Activated CD4-positive, alpha-beta T cell treated with anti-CD3 and anti-CD28 coated beads for 36 hours (primary cell): ENCODE measurements at places on chromosomes 5 and 9. TPM values are rescaled to one million over a fixed set of nuclear protein-coding genes. Genes with fewer than 3 reads are reported as not detected.

IL33 gene
- not detected for total RNA-seq

GRCh38 chr9:96437454-96437853 is 12.5 kb upstream of the HABP4 start:
- no peak overlapping the region for H3K27ac ChIP-seq
- H3K4me3 ChIP-seq: no peak overlapping the region
- DNase-seq: no peak
- no peaks in the 10 kb centered on the region for H3K4me1 ChIP-seq
- peaks cover 2% of the 10 kb centered on the region for H3K27me3 ChIP-seq

- no peak overlapping the region for H3K27ac ChIP-seq
- H3K27me3 ChIP-seq: peaks cover 3% of the 10 kb centered on the region
Measured at GRCh38 chr5:6902597-6902996, 189.4 kb downstream of the TENT4A start.

IL13 gene
- 5.5 TPM for total RNA-seq

DNA sequence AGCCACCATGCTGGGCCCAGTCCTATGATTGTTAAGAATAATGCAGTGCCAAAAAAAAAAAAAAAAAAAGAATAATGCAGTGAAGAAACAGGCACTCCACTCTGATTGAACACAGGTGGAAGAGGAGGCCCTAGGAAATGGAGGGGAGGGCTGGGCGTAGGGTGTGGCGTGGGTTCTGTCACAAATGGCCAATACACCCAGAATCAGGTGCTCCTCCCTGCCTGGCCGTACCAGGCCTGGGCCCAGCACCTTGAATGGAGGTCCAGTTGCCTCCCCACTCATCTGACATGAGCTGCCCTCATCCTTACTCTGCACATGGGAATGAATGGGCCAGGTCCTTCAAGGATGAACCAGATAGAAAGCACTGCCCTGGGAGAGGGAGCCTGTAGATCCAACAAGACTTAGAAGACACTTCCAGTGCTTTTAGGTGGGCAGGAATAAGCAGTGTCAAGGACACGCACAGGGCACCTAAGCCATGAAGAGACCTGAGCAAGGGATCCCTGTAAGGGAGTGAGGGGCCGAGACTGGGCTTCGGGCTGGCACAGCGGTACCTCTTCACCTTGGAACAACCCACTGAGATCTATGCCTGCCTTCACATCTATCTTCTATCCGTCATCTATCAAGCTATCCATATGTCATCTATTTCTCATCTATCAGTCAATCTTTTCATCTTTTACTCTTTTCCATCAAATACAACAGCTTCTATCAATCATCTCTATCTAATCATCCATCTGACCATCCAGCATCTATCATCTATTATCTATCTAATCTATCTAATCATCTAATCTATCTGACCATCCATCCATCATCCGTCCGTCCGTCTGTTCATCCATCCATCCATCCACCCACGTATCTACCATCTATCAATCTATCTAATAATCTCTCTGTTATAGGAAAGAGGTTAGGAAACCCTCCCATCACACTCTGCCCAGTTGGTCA is 15.9 kb downstream of the NINJ1 start:
- no peak overlapping the region for H3K27ac ChIP-seq
- H3K27me3 ChIP-seq: no peaks in the 10 kb centered on the region
- peaks cover 22% of the 10 kb centered on the region for H3K4me1 ChIP-seq

DNA sequence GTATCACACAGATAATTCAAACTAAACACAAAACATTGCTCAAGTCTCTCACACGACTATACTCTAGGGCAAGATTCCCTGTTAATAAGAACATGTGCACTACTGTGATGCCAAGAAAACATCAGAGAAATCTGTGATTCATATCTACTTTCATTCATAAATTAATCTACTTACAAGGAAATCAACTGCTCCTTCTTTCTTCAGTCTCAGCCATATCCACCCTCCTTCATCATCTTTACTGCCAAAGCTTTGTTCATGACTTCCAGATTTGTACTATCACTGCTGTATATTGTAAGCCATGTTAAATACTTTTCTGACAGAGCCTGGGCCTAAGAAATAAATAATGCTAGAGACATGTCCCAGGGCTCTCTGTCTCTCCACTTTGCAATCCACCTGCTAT is 35.1 kb downstream of the CTNNAL1 start:
- no peak for DNase-seq
- H3K27me3 ChIP-seq: no peaks in the 10 kb centered on the region
- H3K4me1 ChIP-seq: no peaks in the 10 kb centered on the region
- H3K36me3 ChIP-seq: no peaks in the 10 kb centered on the region

ENTPD8 gene
- not detected for total RNA-seq

GRCh38 chr9:134693641-134694367 is 52.2 kb downstream of the COL5A1 start:
- H3K27ac ChIP-seq: no peak overlapping the region
- DNase-seq: no peak
- H3K4me3 ChIP-seq: no peak overlapping the region
- peaks cover 7% of the 10 kb centered on the region for H3K4me1 ChIP-seq

DNA sequence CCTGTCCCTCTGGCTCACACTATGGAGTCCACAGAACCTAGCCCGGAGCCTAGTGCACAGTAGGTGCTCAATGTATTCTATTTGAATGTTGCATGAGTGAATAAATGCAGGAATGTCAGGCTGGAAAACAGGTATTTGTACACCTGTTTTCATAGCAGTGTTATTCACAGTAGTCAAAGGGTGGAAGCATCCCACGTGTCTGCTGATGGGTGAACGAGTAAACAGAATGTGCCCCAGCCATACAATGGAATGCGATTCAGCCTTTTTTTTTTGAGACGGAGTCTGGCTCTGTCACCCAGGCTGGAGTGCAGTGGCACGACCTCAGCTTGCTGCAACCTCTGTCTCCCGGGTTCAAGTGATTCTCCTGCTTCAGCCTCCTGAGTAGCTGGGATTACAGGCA is 31.5 kb upstream of the IER5L start:
- H3K27ac ChIP-seq: no peak overlapping the region
- DNase-seq: no peak
- H3K4me3 ChIP-seq: no peak overlapping the region
- no peaks in the 10 kb centered on the region for H3K27me3 ChIP-seq
- H3K36me3 ChIP-seq: no peaks in the 10 kb centered on the region

DNA sequence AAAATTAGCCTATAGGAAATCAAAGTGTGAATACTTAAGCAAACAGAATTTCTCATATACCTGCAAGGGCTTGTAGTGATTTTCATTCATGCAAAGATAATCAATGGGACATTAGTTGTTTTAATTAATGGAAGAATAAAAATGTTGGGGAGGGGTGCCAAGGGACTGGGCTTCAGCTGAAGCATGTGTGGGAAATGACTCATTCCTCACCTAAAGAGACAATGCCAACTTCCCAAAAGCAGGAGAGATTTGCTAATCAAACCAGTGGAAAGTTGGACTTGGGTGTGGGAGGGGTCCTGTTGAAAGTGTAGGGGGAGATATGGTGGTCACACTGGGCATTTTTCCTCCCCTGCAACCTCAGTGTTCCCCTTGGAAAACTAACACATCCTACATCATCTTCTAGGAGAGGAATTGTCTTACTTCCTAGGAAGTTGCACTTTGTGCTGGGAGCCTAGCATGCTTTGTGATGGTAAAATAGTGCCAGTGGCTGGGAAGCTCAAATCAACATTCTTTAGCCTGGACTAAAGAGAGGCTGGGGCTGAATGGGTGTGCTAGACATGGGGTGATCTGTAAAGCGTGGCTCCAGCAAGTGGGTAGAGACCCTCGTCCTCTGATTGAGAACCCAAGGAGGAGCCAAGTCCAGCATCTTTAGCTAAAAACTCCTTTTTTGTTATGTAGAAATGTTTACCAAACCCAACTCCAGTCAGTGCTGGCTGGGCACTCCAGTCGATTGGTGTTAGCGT is 6.4 kb upstream of the LHX2 start:
- H3K27me3 ChIP-seq: peaks cover 93% of the 10 kb centered on the region
- no peaks in the 10 kb centered on the region for H3K36me3 ChIP-seq
- no peak for DNase-seq
- peaks cover 26% of the 10 kb centered on the region for H3K4me1 ChIP-seq

GRCh38 chr5:150160448-150161081 is 4.9 kb upstream of the PDGFRB start:
- no peak overlapping the region for H3K4me3 ChIP-seq
- peaks cover 11% of the 10 kb centered on the region for H3K27me3 ChIP-seq
- no peaks in the 10 kb centered on the region for H3K36me3 ChIP-seq
- peaks cover 5% of the 10 kb centered on the region for H3K4me1 ChIP-seq
- H3K27ac ChIP-seq: no peak overlapping the region

DNA sequence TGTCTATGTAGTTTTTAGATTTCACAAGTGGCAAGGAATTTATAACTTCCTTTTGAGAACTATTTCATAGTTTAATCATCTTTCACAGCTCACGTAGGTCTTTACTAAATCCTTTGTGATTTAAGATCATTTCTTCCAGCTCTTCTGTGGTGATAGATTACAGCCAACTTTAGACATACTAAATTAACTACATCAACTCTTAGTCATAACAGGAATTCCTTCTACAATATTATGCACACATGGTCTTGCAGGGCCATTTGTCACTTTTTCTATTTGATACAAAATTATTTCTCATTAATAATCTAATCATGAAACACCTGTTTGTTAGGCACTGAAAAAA is 208.4 kb downstream of the PDE4D start:
- H3K27me3 ChIP-seq: no peaks in the 10 kb centered on the region
- DNase-seq: no peak
- no peaks in the 10 kb centered on the region for H3K4me1 ChIP-seq
- H3K27ac ChIP-seq: no peak overlapping the region
- no peaks in the 10 kb centered on the region for H3K36me3 ChIP-seq

CDC14B gene
- total RNA-seq: 1.1 TPM

ZDHHC12 gene
- 49.5 TPM for total RNA-seq

ANKRD33B gene
- 4.6 TPM for total RNA-seq

- H3K4me1 ChIP-seq: peaks cover 78% of the 10 kb centered on the region
- peak overlapping the region; percentile 97 for H3K27ac ChIP-seq
Measured at GRCh38 chr5:157269761-157270272, 3.9 kb downstream of the CYFIP2 start.

- no peak for DNase-seq
- H3K36me3 ChIP-seq: peaks cover 7% of the 10 kb centered on the region
- H3K27ac ChIP-seq: peak overlapping the region; percentile 66
- H3K27me3 ChIP-seq: peaks cover 3% of the 10 kb centered on the region
- H3K4me3 ChIP-seq: no peak overlapping the region
- peaks cover 37% of the 10 kb centered on the region for H3K4me1 ChIP-seq
Measured at GRCh38 chr9:94861589-94862272, 135.2 kb downstream of the AOPEP start.

DNA sequence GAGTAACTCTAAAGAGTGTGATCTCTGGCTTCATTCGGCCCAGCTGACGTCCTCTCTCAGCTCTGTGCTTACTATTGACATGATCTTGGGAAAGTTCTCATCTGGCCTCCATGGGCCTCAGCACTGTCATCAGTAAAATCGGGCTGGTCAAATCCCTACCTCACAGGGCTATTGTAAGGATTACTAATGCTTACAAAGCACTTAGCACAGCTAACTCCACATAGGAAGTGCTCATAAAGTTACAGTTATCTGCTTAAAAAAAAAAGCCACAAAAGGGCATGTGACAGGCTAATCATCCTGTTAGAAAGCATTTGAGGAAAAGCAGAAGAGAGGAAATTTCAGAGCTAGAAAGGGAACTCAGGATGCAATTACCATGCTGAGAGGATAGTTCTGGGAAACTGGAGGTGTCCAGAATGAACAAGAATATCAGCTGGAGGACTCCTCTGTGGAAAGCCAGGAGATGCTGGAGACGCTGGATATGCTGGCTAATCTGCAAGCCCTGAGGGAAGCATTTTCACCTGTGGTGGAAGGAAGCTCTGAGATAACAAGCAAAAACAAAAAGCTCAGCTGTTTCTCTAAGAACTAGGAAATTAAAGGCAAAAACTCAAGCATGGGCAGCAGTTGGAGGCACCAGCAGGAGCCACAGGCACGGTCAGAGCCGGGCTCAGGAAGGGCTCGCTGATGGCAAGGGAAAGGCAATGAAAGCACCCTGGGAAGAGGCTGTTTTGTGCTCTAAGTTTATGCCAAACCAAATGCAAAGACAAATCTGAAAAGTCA is 4.4 kb upstream of the BHMT start:
- H3K4me1 ChIP-seq: no peaks in the 10 kb centered on the region
- no peak for DNase-seq
- no peak overlapping the region for H3K4me3 ChIP-seq
- peaks cover 44% of the 10 kb centered on the region for H3K27me3 ChIP-seq
- no peak overlapping the region for H3K27ac ChIP-seq
- H3K36me3 ChIP-seq: no peaks in the 10 kb centered on the region

DNA sequence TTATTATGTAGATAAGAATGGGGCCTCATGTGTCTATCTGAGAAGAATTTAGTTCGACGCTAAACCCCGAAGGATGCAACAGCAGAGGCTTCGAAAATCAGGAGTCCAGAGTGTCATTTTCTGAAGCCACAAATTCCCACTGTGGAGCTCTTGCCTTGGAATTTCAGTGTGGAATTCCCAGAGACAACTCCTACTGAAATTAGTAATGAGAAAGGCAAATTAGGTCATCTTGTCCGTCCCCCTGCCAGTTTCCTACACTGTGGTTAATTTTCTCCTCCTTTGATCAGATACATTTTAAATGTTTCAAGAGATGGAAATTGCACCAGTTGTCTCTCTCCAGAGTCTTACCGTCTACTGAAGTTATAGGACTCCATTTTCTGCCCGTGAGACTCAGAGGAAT is 633.6 kb downstream of the BNC2 start:
- no peak for DNase-seq
- H3K36me3 ChIP-seq: no peaks in the 10 kb centered on the region
- H3K4me3 ChIP-seq: no peak overlapping the region
- H3K4me1 ChIP-seq: no peaks in the 10 kb centered on the region

SOX30 gene
- total RNA-seq: 0.18 TPM

PPP2R2B gene
- total RNA-seq: 0.85 TPM

- peak overlapping the region; percentile 89 for H3K27ac ChIP-seq
- no peak overlapping the region for H3K4me3 ChIP-seq
- no peaks in the 10 kb centered on the region for H3K36me3 ChIP-seq
- peaks cover 78% of the 10 kb centered on the region for H3K4me1 ChIP-seq
- no peak for DNase-seq
Measured at GRCh38 chr5:134072471-134073210, 41.8 kb upstream of the TCF7 start.

ZCCHC7 gene
- total RNA-seq: 29.9 TPM

DNA sequence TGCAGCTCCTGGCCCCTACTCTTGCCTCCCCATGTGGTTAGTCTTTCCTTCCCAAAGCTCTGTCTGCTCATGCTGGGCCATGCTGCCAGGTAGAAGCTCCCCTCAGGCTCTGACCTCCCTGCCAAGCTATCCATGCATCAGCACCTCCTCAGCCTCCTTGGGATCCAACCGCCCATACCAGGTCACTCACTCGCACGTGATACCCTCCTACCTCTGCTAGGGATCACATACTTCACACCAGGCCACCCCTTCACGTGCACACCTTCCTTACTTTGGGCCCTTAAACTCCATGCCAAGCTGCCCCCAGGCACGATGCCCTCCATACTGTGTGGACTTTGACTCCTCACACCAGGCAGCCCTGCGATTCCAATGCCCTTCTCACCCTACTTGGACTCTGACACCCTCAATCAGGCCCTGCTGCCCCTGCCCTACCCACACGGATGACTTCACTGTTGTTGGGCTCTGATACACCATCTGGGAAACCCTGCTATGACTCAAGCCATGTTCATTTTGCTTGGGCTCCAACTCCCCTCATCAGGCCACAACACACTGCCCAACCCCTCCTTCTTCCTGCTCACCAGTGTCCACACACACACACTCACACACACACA is 34.1 kb downstream of the ZNF483 start:
- H3K4me3 ChIP-seq: no peak overlapping the region
- no peaks in the 10 kb centered on the region for H3K27me3 ChIP-seq
- H3K27ac ChIP-seq: no peak overlapping the region

GRCh38 chr5:135178476-135179155 is 144.6 kb upstream of the PITX1 start:
- no peak overlapping the region for H3K27ac ChIP-seq
- DNase-seq: no peak
- H3K4me1 ChIP-seq: no peaks in the 10 kb centered on the region
- H3K27me3 ChIP-seq: no peaks in the 10 kb centered on the region
- no peak overlapping the region for H3K4me3 ChIP-seq
- no peaks in the 10 kb centered on the region for H3K36me3 ChIP-seq
